Activated T-cell treated with anti-CD3 and anti-CD28 coated beads, Interleukin-2, amount 50 U/mL, for 4 hours (primary cell): ENCODE measurements at places on chromosomes 16 and 17. TPM values are rescaled to one million over a fixed set of nuclear protein-coding genes. Genes with fewer than 3 reads are reported as not detected.

GSDMA gene
- total RNA-seq = 0.32 TPM

CSH1 gene
- not detected for total RNA-seq

ZDHHC1 gene
- total RNA-seq = 0.99 TPM

COQ9 gene
- total RNA-seq = 47.0 TPM

TBC1D3I gene
- not detected for total RNA-seq

TNFSF12 gene
- total RNA-seq = 6.5 TPM

PRDM7 gene
- total RNA-seq = not detected

APRT gene
- 534 TPM for total RNA-seq
